Stimulated activated CD8-positive, alpha-beta memory T cell treated with anti-CD3 and anti-CD28 coated beads, Interleukin-4, amount 100 ng/mL, for 24 hours (primary cell): ENCODE measurements at places on chromosomes 2 and 18.

GRCh38 chr2:174581491-174581890 is 16.1 kb downstream of the WIPF1 start:
- no peak for DNase-seq

GRCh38 chr18:55582325-55582724 is 5.7 kb downstream of the TCF4 start:
- DNase-seq = no peak

- no peak for DNase-seq
Observed at GRCh38 chr2:61943251-61943650, 37.8 kb downstream of the COMMD1 start.

DNA sequence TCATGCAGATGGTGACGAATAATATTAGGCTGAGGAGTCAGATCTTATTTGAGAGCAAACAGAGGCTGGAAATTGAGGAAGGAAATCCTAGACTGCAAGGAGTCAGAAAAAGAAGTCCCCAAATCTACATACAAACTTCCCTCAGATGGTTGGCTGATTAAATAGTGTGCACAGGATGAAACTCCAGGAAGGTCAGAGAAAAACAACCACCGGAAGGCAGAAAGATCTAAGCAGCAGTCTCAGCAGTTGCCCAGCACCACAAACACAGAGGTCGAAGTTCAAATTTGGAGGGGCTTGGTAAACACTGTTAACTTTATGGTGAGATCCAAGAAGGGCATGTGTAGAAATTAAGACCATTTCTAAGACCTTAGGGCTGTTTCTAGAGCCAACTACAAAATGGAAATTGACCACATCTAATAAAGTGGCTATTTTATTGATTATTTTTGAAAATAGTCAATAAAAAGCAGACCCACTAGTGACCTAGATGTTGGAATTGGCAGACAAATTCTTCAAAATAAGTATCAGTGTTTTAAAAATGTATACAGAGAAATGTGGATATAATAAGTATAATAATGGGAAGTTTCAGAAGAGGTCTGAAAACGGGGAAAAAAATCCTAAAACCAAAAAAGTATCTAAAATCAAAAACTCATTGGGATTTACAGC is 134.8 kb downstream of the GALNT1 start:
- no peak for DNase-seq

GRCh38 chr2:217979151-217979811 is 23.5 kb downstream of the TNS1 start:
- no peak for DNase-seq

DNA sequence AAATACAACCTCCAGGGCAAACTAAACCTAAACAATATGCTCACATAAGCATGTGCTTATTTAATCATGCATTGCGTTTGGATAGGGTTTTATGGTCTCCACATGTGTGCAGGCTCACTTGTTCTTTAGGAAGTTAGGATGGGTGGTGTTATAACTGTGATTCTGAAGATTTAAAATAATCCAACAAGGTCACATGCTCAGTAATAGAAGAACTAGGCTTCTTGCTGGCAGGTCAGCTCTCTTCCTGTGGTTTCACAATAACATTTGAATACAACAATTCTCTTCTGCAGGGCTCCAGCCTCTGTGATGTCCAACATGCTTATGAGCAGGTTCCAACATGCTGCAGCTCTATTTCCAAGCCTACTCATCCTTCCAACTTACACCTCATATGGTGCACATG is 84.0 kb downstream of the MYL12B start:
- no peak for DNase-seq

DNA sequence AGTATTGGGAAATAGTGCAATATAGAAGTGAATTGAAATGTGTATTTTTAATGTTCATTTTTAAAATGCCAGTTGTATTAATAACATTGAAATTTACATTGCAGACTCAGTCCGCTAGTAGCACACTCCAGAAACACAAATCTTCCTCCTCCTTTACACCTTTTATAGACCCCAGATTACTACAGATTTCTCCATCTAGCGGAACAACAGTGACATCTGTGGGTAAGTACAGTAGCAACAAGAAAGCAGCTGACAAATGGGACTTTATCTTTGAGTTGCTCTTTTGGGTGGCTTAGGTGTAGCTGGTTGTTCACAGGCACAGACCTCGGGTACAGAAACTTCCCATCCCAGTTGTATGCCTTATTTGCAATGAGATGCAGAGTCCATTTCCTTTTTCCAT is 118.2 kb upstream of the IL1R2 start:
- no peak for DNase-seq

- DNase-seq = no peak
Observed at GRCh38 chr18:37565101-37565976, at the start of gene CELF4. Gene CELF4, minus strand, starts transcription at chr18:37565798.

GRCh38 chr2:17272170-17272569 is 246.1 kb downstream of the RAD51AP2 start:
- DNase-seq = no peak

- no peak for DNase-seq
Observed at GRCh38 chr2:142892715-142893114, 15.3 kb downstream of the KYNU start.

DNA sequence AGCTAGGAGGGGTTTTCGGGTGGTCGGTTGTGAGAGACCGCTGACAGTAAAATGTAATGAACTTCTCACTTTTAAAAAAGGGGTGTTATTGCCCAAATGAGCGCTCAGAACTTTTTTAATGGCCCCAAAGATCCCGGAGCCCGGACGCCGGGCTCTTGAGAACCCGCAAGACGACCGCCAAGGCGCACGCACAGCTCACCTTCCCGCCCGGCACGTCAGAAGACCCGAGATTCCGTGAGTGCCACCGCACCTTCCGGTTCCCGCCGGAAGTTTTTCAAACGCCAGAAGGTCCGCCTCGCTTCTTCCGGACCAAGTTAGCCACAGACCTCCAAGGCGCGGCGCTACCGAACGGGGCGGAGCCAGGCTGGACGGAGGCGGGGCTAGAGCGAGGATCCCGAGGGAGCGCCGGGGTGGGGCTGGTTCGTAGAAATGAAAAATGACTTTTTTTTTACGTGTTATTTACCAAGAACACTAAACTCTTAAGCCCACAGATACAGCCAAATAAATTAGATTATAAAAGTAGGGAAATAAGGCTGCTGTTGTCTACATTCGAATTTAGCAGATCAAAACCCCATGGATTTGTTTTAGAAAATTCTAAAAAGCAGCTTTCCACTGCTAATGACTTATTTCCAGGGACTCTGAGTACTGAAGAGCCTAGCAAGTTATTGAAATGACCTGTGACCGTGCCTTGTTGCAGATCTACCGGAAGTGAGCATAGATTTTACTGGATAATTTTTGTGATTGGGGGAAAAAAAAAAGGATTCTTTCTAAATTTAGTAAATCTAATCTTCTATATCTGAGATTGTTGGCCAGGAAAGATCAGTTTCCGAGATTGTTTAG is at the start of gene SRBD1:
TSS of gene SRBD1 (minus strand) at position 248 of the 840 bp plus-strand sequence. CDS start 5,826 bp downstream, outside the sequence.
- peak; percentile 93 for DNase-seq

- no peak for DNase-seq
Observed at GRCh38 chr2:220930271-220931076, 641.6 kb downstream of the EPHA4 start.

- DNase-seq = no peak
Observed at GRCh38 chr2:192978395-192978794, 783.7 kb upstream of the TMEFF2 start.

DNA sequence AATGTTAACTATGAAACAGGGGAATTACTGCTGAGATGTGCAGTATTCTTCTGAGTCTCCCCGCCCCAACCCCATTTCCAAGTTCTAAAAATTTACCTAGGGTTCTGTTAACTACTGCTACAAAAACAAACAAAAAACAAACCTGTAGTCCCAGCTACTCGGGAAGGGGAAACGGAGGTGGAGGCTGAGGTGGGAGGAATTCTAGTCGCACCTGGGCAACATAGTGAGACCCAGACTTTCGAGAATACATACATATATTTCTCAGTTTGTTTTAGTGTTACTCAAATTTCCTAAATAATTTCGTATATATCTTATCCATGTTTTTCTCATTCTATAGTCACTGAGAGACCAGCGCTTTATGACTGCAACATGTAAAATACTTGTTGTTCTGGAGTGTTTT is 989 bp downstream of the STAM2 start:
- DNase-seq = no peak

DNA sequence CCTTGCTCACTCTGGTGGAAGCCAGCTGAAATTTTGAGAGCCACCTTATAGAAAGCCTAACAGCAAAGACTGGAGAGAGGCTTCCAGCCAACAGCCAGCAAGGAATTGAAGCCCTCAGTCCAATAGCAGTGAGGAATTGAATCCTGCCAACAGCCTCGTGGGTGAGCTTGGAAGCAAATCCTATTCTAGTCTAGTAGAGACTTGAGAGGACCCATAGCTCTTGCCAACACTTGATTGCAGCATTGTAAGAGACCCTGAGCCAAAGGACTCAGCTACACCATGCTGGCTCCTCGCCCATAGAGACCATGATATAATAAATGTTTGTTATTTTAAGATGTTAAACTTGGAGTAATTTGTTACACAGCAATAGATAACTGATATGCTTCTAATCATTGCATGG is 403.0 kb upstream of the TNP1 start:
- no peak for DNase-seq

- no peak for DNase-seq
Observed at GRCh38 chr2:18268400-18268799, 292.1 kb downstream of the RDH14 start.

GRCh38 chr18:6607343-6607742 is 122.2 kb upstream of the ARHGAP28 start:
- no peak for DNase-seq

- peak; percentile 4 for DNase-seq
Observed at GRCh38 chr2:102806250-102806837, 44.5 kb downstream of the TMEM182 start.

DNA sequence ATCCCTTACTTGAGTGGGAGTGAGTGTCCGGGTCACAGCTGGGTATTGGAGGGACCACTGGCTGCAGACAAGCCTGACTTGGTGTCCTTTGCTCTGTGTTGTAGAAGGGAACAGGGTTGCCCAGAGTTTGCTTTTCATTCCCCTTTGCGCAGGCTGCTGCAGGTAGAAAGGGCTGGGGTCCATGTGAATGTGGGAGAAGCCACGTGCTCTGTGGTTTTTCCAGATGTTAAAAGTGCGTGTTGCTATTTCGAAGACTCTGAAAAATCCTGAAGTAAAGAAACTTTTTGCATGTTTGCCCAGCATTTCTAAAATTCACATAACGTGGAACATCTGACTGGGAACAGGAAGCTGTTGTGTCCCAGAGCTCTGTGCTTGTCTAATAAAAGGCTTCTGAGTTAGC is 28.8 kb downstream of the GLI2 start:
- no peak for DNase-seq

DNA sequence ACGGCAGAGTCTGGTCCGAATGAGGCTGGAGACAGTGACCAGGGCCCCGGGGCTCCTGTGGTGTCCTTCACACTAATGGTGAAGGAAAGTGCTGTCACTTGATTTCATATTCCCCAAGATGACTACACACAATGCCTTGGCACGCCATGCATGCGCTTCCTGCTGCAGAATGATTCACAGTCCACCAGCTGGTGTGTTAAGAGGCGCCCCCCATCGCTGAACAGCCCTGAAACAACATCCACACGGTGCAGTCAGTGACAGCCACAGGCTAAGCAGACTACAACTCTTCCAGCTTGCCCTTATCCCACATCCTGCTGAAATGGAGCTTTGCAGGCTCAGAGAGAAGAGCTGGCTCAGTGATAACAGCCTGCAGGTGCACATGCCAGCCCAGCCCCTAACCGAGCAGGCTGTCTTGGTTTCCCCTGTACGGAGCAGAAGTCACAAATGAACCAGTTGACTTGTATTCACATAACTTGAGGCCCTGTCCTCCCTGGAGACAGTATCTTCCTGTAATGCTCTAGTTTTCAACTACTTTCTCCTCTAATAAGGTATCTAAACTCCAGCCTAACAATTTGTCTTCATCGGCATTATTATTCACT is 24.3 kb upstream of the CDH20 start:
- DNase-seq = no peak

DNA sequence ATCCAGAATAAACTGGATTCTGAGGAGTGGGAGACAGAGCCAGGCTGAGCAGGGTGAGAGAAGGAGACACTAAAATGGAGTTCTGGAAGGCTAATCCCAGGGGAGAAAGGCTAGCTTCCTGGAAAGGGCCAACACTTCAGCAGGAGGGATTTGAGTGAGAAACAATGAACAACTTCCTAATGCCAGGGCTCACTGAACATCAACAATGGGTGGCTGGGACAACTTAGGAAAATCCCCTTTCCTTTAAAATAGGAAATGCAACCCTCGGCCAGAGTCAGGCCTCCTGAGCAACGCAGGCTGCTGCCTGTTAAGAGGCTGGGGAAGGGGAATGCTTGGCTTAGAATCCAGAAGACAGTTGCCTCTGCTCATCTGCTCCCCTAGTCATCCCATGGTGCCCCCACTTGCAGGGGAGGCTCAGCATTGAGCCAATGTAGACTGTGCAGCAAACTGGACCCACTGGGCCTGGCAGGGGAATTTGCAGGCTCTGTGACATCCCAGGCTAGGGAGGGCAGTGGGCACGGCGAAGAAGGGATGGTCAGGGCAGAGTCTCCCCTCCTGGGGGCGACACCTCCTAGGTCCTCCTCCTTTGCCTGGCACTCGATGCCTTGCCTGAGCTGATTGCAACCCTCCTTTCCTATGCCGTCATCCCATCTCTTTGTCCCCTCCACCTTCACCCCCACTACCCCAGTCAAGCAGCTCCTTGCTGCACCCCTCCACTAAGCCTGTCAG is 182.5 kb downstream of the TNS1 start:
- DNase-seq = no peak

DNA sequence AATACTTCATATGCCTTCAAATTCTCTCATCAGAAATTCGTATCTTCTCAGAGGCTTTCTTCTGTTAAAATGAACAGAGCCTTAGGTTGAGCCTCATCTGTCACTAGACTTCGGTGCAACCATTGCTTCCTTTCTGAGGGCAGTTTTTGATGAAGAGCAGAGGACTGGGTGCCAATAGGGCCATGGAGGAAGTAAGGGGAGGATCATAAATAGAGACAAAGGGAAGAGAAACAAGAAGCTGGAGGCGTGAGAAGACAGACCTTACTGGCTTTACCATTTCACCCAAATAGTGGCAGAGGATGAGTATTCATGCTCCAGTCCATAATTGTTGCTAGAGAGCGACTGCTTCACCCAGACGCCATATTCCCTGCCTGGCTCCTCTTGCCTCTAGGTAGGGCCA is 215.6 kb upstream of the PKDCC start:
- no peak for DNase-seq

GRCh38 chr18:79819968-79820351 is 22.2 kb downstream of the KCNG2 start:
- no peak for DNase-seq

GRCh38 chr18:34990597-34990996 is 50.6 kb upstream of the MAPRE2 start:
- DNase-seq = no peak

DNA sequence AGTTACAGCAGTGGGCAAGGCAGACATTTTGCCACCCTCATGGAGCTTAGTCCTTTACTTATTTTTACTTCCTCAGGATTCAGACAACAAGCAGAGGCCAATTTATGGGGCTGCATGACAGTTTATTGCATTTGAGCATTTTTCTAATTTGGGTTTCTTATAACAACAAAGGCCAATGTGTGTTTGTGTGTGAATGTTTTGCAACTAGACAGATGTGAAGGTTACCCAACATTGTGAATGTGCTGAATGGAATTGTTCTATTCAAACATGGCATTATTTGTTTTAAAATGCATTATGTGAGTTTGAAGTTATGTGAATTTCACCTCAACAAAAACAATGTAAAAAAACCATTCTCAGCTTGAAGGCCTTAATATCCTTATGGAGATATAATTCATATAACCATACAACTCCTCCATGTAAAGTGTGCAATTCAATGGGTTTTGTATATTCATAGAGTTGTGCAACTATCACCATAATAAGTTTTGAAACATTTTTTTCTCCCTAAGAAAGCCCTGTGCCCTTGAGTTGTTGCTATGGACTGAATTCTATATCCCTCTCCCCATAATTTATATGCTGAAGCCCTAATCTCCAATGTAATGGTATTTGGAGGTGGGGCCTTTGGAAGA is 57.3 kb downstream of the CCDC195 start:
- DNase-seq = no peak
